ENCODE measurements at places on chromosomes 3 and 15. TPM values are rescaled to one million over a fixed set of nuclear protein-coding genes. Genes with fewer than 3 reads are reported as not detected.

Gene VIPR1
- 0.43 TPM for total RNA-seq

Gene FAM174B
- 9.6 TPM for total RNA-seq

Gene CELSR3
- total RNA-seq, result 0.87 TPM

Gene ACTC1
- not detected for total RNA-seq

Gene ZNF385D
- 0.43 TPM for total RNA-seq

Gene ZMYND10
- 0.92 TPM for total RNA-seq

Gene TOP2B
- total RNA-seq, result 68.4 TPM

Gene PLSCR2
- total RNA-seq, result not detected

DNA sequence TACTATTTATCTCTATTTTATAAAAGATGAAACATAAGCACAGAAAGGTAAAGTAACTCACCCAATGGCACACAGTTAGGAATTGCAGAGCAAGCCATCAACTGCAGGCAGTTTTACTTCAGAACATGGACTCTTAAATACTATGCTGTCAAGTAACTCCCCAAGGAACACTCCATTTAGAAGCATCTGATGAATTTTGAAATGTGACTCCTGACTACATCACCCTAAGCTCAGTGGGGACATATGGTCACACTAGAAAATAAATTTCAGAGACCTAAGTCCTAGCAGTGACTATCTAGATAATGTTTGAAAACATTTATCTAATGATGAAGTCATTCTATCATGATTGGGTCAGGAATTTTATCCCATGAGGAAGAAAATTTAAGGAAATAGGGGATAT, 272.8 kb upstream of the ARRDC4 start:
- DNase-seq, result no peak

DNA sequence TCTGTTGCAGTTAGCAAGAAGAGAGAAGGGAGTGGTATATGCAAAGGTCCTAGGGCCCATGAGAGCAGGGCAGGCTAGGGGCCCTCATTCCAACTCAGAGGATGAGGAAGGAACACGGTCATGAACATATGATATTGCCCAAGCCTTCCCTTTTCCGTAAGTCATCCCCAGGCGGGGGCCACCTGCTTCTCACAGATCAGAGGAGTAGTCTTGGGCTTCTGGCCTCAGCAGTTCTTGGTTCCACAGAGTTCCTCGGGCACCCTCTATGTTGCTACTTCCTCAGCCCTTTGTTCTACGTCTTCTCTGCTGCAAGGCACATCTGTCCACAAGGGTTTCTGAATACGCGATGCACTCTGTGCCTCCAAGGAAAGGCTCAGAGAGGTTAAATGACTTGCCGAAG, 25.3 kb downstream of the EPHB3 start:
- no peak for DNase-seq

DNA sequence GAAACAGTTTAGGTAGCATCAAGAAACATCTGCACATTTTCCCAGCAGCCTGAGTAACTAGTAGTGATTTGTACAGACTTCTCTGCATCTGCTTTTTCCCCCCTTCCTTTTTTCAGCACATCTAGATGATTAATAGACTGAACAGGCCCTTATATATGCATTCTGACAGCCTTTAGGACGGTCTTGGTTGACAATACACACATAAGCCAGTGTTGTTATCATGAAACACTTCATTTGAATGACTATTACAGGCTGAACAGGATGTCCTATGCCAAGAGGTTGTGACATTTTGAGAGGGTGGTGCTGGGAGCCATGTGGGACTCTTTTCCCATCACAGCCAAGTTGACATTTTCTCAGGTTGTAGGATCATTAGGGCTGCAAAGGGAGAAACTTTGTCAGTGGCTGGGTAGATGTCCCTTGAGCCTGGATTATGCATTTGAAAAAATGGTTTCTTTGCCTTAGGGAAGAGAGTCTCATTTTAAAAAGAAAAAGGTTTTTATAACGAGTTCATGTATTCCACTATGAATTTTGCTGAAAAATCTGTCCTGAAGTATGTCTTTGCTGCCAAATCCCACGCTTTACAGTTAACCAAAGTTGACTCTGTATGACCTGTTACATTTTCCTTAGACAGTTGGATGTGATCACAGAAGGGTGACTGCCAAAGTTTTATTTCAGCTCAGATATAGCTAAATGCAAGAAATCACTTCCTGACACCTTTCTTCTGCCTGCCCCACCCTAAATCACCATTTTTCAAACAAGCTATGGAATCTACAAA, 73.7 kb downstream of the FILIP1L start:
- DNase-seq, result no peak

DNA sequence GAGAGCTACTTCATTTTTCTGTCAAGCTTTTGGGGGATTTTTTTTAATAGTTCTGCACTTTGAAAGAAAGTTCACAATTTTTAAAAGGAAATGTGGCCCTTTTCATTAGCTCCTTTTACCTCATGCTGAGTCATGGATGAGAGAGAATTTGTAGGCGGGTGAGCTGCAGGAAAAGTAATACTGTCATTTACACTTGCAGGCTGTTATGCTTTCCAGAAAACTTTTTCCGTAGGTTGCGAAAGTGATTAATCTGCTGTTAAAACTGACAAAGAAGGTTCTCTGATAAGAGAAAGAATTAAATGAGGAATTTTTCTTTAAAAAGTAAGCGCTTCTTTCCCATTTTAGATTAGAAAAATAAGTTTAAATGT, 430.2 kb downstream of the LPP start:
- DNase-seq, result peak; percentile 44

DNA sequence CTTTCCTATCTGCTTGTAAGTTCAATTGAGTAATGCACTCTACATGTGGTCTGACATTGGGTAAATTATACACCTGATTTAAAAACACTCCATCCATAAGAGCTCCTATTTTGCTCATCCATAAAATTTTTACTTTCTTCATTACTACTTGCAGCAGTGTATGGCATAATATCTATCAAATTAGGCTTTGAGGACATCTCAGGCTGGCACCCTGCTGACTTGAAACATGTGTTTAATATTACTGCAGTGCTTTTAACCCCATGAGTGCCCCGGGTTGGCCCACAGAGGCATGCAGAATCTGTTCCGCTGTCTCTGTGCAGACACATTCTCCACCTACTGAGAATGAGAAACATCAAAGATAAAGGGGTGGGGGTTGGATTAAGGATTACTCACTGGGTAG, 249.9 kb upstream of the DNAJC19 start:
- DNase-seq, result no peak

GRCh38 chr3:177137774-177138705, 59.2 kb downstream of the TBL1XR1 start:
- DNase-seq, result no peak

GRCh38 chr3:153820035-153820434, 301.2 kb upstream of the ARHGEF26 start:
- no peak for DNase-seq

DNA sequence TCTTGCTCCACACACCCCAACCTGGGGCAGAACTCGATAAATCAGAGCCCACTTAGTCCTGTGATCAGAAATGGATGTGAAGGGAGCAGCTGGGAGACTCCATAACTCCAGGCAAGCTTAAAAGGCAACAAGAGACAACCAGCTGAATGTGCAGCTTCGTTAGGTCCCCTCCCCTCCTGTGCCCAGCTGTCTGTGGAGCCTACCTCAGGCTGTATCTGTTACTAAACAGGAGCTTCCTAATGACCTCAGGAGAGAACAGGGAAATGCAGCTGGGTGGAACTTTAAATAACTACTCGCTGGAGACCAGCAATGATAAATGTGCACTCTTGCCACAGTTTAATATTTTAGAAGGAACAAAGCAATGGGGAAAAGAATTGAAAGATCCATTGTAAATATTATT, 25.9 kb downstream of the SLC9A9 start:
- no peak for DNase-seq

DNA sequence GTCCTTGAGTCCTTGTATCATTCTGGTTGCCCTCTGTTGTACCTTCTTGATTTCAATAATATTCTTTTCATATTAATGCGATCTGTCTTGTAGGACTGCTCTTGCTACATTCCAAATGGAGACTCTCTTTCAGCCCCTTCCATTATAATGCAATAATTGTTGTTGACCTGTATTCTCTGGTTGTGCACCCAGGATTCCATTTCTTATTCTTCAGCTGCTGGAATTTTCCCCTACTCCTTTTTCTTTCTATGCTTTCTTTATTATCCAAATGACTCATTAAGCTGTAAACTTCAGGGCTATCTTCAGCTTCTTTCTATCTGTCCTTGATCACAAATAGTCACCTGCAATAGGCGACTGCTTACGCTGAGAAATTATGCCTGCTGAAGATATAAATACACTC, 321.5 kb downstream of the SATB1 start:
- no peak for DNase-seq

DNA sequence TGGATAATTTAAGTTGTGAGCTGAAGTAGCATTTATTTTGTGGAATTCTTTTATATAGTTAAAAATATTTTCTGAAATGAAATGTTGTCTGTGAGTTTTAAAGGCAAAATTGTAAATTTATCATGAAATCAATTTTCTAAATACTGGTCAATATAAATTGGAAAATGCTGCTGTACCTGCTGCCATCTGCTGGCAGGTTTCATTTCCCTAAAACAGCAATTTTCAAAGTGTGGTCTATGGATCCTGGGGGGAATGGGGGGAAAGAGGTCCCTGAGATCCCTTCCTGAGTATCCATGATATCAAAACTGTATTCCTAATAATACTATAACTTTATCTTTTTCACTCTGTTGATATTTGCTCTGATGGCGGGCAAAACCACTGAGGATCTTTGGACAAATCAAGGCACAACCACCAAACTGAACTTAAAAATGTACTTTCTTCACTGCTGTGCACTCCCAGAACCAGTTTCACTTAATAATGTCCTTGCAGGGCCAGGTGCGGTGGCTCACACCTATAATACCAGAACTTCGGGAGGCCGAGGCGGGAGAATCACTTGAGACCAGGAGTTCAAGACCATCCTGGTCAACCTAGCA, 17.2 kb upstream of the CCR4 start:
- no peak for DNase-seq

DNA sequence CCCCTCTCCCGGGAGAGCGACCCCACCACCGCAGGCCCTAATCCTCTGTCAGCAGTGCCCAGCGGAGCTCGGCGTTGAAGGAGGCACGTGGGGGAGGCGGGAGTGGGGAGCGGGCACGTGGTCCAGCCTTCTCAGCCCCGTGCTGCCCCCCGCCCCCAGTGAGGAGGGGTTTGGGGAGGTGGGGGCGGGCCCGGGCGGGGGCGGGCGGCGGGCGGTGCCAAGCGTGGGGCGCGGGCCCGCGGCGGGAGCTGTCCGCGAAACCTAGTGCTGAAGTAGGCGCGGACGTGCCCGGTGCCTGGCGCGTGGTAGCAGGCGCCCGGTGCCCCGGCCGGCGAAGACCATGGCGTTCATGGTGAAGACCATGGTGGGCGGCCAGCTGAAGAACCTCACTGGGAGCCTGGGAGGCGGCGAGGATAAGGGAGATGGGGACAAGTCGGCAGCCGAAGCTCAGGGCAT, at the start of gene CPLX3:
Gene CPLX3 (plus strand): TSS at position 264 of the 456 bp plus-strand sequence. CDS start 77 bp downstream, at position 341.
- DNase-seq, result no peak

DNA sequence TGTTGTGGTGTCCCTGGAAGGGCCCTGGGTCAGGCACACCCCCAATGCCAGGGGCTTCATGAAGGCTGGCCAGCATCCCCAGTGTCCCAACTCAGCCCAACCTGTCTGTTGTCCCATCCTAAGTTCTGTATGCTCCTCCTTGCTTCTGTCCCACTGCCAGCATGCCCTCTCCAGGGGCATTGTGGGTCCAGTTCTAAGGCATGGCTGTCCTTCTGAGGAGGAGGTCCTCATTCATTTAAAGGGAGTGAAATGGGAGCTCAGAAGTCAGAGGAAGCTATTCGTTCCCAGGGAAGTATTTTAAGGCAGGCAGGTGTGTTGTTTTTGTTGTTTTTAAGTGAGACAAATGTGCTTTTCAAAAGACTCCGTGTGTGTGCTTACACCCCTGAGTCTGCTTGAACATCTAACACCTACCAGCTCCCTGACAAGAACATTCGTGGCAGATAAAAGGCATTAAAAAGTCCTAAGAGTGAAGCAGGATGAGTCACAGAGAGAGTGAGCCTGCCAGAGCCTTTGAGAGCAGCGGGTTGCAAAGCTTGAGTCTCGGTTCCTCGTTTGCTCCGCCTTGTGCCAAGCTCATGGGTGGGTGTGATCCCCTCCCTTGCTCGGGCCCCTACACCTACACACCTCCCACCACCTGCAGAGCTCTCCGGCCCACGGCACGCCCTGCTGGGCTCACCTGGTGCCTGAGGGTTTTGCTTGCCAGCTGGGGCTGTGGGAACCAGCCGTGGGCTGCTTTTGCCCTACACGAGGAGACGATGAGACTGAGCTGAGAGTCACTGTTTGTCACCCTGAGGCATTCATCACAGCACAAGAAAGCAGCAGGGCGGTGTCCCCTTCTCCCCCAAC, 183.4 kb upstream of the TOPAZ1 start:
- DNase-seq, result no peak

DNA sequence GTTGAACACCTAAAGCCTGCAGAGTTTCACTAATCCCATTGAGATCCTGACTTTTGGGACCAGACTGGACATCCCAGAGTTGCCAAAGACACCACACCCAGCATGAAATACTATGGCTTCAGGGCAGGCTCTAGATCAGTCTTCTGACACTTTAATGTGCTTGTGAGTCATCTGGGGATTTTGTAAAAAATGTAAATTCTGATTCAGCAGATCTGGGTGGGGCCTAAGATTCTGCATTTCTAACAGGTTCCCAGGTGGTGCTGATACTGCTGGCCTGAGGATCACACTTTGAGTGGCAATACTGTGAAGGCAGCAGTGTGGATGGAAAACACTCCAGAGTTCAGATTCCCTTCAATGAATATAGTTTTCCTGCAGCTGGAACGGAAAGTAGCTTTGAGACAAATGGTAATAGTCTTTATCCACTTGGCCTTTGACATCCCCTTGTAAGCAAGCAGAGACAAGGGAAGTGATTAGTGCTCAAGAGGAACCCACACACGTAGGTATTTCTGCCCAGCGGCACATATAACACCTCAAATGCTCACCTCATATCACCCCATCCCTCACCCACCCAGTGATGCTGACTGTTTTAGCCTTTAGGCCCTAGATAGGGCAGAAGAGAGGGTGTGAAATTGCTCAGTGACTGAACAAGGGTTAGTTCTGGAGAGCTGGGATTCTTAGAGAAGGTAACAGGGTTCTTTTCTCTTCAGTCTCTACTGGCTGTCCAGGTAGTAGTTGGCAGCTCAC, 51.5 kb upstream of the GSK3B start:
- DNase-seq, result peak; percentile 87

DNA sequence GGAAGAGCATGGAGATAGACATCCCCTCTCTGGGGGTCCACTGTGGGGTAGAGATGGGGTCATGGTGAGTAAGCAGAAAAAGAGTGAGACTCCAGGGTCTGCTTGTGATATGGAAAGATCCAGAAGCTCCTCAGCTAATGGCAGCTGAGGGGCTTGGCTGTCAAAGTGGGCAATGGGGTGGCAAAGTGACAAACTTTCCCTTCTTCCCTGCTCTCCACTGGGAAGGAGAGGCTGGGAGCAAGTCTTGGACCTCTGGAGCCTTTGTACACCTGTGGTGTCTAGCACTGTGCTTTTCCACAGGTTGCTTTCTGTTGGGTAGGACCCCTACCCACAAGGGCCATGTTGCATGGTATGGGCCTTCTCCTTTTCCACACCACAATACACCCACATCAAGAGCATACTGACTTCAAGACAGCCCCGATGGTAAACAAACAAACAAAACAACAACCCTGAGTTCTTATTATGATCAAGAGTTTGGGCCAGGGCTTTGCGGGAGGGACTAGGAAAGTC, 3.5 kb downstream of the ITGA11 start:
- DNase-seq, result no peak

DNA sequence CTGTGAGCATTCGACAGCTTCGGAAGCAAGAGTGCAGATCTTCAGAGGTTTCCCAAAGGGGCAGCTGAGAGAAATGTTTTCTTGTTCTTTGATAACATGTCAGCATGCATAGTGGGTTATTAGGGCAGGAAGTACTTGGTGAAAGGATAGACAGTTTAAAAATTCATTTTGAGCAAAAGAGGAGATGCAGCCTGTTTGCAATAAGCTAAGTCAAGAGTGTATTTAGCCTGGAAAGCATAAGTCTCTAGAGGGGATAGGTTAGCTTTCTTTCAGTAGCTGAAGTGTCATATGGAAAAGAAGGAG, 7.4 kb downstream of the SLC6A11 start:
- no peak for DNase-seq
